WTC11 (cell line): ENCODE measurements at places on chromosomes 4 and X. TPM values are rescaled to one million over a fixed set of nuclear protein-coding genes. Genes with fewer than 3 reads are reported as not detected.

- peak; percentile 41 for DNase-seq
These were observed 108.4 kb downstream of the DOCK11 start for GRCh38 chrX:118603981-118604380.

GRCh38 chr4:178752954-178753525, 1310.8 kb upstream of the AGA start:
- no peak for DNase-seq

GRCh38 chr4:103497692-103498091, 222.1 kb downstream of the TACR3 start:
- no peak for DNase-seq

The TLR1 gene
- 0.28 to 0.34 TPM in 2 of 3 replicates, not detected in the other for total RNA-seq
